ENCODE measurements at places on chromosomes 11 and 22.

GRCh38 chr22:30190574-30190973, 56.0 kb downstream of the LIF start:
- DNase-seq: no peak

- no peak for DNase-seq
Observed at GRCh38 chr11:65945941-65946558, 770 bp downstream of the TSGA10IP start.

- no peak for DNase-seq
Observed at GRCh38 chr22:50535113-50535512, 5.3 kb upstream of the TYMP start.

DNA sequence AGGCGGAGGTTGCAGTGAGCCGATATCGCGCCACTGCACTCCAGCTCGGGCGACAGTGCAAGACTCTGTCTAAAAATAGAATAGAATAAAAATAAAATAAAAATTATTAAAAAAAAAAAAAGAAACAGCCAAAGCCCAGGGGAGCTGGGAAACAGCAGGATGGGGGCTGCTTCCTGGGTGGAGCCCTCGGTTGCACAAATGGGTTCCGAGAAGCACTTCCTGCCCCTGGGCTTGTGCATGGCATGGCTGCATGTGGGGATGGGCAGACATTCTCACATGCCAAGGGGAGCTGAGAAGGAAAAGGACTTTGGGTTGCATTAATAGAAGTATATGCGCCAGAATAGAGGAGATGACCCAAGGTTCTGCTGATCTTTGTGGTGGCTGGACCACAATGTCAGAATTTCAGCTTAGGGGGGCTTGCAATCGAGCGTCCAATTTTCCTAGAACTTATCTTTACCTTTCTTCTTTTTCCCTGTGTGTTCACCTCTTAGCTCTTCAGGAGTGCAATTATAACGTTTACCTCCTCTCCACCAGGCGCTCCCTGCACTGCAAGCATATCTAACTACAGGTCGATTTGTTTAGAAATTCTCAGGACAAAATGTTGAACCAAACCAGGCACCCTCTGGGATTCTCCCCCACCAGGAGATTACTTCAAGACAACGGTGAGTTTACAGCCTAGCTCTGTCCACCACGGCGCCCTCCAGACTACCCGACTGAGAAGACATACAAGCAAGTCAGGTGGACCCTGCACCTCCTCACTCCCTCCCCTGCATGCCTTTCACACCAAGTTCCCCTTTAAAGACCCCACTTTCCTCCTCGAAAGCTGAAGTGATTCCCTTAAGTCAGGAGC, 53.2 kb downstream of the SHISAL1 start:
- DNase-seq: no peak

GRCh38 chr11:64872790-64873488, 5.5 kb downstream of the EHD1 start:
- DNase-seq: no peak

DNA sequence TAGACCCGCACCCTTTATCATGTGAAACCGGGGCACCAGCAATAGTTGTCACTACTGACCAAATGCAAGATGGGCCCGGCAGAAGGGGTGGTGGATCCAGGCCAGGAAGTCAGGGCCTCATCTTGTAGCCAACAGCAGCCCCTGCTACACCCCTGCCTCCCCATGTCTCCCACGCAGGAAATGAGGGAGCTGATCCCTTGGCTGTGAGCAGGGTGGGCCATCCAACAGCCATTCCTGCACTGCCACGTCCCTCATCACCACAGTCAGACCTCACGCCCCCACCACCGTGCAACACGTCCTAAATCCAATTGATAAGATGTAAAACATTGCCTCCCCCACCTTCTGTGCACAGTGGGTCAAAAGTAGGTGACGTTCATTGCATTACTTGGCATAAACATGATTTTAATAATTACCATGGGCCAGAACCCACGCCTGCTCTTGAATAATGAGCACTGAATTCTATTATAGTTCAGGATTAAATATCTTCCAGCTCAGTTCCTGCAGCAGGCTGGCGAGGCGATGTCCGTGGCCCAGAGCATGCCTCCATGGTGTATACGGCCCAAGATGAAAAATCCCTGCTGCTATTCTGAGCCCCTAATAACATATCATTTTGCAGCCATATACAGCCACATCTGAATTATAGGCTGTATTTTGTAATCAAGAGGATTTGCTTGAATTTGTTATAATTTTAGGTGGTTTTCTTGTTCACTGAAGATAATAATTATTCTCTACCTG, 1373.8 kb downstream of the BRD1 start:
- no peak for DNase-seq

All from EH (cell line).